ENCODE measurements at places on chromosomes 12 and 14.
A peak's percentile ranks its signal among the peaks of the same experiment; 100 is the strongest.

GRCh38 chr14:84707830-84708229, 822.1 kb upstream of the FLRT2 start:
- DNase-seq, result no peak

- no peak for DNase-seq
Measured at GRCh38 chr14:81236138-81236537, 15.4 kb upstream of the GTF2A1 start.

DNA sequence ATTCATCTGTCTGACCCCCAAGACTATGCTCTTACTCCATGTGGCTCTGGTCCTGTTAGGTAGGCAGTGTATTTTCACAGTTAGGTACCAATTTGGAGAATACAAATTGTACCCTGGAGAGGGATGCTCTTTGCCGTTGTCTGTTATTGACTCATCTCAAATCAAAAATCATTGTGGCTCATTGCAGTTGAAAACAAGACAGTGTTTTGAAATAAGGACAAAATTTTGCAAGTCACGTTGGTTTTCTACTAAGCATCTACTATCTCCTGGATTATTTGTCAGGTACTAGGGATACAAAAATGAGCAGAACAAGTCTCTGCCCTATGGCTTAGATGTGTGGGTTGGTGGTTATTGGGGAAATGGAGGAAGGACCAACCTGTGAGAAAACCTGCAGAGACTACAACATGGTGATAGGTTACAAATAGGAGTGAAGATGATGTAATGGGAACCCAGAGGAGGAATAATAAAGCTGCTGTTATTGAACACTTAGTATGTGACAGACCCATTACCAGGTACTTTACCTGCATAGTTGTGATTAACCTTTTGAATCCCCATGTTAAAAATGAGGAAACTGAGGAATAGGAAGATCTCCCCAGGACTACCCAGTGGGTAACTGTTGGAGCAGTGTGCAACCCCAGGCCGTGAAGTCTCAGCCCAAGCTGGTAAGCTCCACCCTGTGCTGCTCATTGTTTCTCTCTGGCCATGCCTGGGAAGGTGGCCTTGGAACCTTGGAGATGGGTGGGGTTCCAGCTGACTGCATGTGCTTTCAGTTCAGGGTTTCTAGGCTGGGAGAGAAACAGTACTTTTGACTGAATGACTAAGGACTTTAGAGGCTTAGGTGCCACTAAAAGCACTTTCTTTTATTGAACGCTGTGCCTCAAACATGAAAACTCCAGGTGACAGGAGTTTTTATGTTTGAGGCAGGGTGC, 72.9 kb upstream of the SRSF5 start:
- DNase-seq, result no peak

GRCh38 chr12:66247741-66248140, 54.6 kb upstream of the HELB start:
- no peak for DNase-seq

DNA sequence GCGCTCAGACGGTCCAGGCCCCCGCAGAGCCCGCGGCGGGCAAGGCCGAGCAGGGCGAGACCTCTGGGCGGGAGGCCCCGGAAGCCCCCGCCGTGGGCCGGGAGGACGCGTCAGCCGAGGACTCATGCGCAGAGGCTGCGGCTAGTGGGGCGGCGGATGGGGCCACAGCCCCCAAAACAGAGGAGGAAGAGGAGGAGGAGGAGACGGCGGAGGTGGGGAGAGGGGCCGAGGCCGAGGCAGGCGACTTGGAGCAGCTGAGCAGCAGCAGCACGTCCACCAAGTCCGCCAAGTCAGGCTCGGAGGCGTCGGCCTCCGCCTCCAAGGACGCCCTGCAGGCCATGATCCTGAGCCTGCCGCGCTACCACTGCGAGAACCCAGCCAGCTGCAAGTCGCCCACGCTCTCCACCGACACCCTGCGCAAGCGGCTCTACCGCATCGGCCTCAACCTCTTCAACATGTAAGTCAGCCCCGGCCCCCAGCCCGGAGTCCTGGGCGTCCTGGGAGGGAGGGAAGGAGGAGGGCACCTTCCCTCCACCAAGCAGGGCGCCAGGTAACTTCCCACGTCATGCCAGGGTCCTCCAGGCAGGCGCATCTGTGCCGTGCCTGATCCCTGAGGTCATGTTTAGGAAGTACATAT, 72.4 kb downstream of the IQSEC3 start:
- DNase-seq, result no peak

DNA sequence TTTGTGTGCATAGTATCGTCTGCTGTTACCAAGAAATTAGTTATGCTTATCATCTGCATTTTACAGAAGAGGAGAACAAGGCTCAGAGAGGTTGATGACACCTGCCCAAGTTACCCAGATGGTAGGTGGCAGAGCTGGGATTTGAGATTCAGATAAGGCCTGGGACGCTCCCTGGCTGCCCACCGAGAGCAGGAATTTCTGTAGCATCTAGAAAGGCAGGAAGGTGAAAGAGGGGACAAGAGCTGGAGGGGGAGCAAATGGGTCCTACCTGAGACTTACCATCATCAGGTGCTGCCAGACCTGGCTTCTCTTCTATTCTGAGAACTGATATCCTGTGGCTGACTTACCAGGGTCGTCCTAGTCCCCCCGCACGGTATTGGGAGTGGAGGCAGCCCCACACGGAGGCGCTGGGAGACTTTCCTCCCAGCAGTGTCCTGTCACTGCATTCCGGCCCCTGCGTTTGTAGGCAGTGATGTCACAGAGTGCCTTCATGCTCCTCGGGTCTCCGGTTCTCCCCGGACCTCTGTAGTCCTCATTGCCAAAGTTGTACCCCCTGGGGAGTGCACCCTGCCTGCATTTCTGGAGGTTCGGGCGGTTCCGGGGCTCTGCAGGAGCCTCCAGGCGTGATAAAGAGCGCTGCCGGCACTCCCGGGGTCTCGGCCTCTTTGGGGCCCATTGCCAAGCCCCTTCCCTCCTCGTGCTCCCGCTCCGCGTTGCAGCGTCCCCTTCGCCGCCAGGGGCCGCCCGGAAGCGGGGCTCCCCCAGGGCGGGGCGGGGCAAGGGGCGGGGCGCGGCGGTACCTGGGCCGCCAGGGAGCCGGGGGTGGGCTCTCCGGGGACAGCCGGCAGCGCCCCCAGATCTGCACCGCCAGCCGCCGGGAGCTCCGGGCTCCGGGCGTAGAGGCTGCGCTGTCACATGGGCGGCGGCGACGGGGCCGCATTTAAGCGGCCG, at the start of gene CABP1:
Gene CABP1 (plus strand): TSS at position 856 of the 951 bp plus-strand sequence. CDS start 60 bp downstream, at position 916.
- DNase-seq, result peak; percentile 88

GRCh38 chr12:16606201-16606849, 363 bp upstream of the LMO3 start:
- DNase-seq, result peak; percentile 38

DNA sequence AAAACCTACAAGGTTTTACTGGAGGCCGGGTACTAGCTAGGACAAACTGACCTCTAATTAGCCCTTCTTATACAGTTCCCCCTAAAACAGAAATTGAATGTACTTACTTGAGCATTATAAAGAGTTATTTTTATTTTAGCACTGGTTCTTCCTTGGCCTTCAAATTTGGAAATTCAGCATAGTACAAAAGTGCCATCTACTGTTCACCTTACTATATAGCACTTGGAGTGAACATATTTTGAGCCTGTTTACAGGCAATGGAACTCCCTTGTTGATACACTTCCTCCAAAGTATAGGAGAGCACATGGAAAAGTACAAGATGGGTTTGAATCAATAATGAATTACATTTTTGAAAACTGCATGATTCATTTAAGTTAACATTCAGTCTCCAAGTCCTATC, 3.9 kb upstream of the POC1B start:
- peak; percentile 63 for DNase-seq

DNA sequence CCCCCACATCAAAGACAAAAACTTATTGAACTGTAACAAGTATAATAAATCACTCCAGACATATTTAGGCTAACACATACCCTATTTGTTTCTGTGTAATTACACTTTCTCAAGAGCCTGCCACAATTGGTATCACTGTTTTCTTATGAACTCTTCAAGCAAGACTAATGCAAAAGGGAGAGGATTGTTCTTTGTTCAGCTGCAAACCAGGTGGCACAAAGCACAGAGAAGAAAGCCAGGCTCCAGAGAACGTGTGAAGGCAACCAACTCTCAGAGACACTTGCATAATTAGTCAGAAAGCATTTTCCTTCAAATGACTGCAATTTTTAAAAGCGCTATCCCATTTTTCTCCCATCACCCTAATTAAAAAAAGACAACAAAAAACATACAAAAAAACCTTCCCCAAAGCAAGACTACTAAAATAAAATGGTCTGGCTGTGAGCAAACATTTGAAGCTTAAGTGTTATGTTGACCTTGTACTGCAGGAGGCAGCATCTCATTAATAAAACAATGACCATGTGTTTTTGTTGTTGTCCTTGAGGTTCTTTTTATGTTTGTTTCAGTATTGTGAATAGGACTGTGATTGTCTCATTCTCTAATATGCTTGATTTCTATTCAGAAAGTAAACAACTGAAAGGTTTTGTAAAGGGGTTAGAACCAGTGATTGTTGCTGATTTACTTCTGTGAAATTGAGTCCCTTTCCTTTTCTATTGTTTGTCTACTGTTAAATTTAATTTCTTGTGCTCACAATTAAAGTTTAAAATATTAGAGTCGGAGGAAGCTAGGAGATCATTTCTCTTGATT, 452.7 kb upstream of the PDE3A start:
- peak; percentile 21 for DNase-seq

GRCh38 chr14:77120771-77121743, 20.5 kb downstream of the ZDHHC22 start:
- peak; percentile 77 for DNase-seq

DNA sequence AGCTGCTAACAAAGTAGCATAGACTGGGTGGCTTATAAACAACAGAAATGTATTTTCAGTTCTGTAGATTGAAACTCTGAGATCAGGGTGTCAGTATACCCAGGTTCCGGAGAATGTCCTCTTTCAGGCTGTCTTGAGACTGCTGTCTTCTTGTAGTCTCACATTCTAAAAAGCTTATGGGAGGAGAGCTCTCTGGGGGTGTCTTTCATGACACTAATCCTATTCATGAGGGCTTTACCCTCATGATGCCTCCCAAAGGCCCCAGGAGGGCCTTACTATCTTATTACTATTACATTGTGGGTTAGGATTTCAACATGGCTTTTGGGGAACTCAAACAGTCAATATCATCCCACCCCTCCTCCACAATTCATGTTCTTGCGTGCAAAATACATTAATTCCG, 94.3 kb downstream of the AEBP2 start:
- no peak for DNase-seq

GRCh38 chr12:16346958-16347357, 487 bp upstream of the MGST1 start:
- no peak for DNase-seq

GRCh38 chr12:124453419-124454351, 113.7 kb downstream of the NCOR2 start:
- DNase-seq, result peak; percentile 91

GRCh38 chr14:34835312-34835711, 39.8 kb downstream of the BAZ1A start:
- DNase-seq, result no peak

Data from GM13976 (cell line).